ENCODE measurements at places on chromosomes 6 and 20.

- DNase-seq = no peak
Observed at GRCh38 chr20:62063315-62063980, 2.2 kb downstream of the TAF4 start.

DNA sequence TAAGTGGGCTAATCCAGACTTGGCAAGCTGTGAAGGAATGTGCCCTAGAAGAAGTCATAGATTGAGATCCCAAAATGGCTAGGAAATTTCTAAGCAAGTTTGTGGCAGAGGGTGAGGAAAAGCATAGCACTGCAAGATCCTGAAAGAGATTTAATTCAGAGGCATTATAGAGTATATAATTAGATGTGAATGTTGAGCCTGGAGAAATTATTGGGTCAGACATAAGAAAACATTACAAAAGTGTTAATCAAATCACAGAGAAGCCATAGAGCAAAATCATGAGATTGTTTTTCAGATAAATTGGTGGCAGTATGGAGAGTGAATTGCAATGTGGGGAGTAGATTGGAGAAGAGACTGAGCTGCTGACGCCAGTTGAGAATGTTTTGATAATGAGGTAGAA lies 90.0 kb downstream of the CD2AP start:
- DNase-seq = no peak

GRCh38 chr6:2890976-2891767 lies 11.9 kb downstream of the SERPINB9 start:
- DNase-seq = no peak

GRCh38 chr20:54843431-54843830 lies 368.0 kb downstream of the DOK5 start:
- DNase-seq = no peak

DNA sequence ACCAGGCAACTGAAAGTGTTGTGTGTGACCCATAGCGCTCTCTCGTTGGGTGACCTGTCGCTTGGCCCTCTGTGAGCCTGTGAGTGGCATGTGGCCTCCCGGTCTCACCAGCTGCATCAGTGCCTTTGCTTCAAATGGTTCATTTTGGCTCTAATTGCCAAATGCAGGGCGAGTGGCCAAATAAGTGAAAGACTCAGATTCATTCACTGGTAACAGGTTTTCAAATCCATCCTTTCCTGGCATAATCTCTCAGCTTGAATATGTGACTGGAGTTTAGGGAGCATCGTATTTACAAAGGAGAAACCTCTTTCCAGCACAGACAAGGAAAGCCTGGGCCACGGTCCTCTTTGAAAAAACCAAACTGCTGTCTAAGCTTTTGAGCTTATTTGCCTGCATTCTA lies 321.6 kb upstream of the QKI start:
- no peak for DNase-seq

DNA sequence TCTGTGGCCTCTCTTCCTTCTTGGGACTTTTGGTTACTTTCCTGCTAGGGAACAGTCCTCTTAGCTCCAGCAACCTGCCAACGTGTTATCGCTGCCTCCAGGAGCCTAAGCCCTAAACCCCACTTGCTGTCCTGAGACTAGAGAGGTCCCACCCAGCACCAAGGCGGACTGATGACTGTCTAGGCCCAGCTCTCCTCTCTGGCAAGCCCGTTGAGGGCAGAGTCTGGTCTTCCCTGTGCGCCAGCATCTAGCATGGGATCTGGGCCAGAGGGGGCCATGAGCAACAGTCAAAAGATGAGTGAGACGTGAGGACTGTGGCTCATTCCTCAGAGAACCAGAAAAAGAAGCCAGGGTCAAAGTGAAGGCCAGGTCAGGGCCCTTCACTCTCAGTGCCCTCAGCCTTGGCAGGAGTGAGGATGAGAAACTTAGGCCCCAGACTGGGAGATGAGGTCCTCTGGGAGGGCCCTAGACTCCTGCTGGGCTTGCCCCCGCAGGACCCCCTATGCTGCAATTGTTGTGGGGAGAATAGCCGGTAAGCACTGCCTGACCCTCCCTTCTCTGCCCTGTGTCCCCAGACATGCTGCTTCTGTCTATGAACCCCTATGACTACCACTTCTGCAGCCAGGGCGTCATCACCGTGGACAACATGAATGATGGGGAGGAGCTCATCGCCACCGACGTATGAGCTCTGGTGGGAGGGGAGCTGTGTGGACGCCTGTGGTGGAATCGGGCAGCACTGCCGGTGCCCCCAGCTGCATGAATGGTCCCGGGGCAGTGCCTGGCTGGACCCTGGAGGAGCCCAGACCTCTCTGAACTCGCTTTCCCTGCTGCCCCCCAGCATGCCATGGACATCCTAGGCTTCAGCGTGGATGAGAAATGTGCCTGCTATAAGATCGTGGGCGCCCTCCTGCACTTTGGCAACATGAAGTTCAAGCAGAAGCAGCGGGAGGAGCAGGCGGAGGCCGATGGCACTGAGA lies 30.9 kb downstream of the MYH7B start:
- DNase-seq = no peak

DNA sequence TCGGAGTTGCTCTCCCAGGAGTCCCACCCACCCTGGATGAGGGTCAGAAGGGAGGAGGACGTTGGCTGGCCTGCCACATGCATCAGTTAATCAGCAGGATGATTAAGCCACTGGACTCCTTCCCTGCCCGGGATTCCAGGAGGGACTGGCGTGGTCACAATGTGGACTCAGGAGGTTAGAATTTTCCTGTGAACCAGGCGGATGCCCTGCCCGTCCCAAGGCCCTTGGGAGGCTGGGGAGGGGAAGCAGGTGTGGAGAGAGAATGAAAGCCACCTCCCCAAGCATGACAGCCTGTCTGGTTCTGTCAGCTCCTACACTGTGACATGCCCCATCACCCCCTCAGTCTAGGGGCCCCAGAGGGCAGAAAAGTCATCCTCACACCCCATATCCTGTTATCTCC lies 11.6 kb upstream of the ITPR3 start:
- no peak for DNase-seq

DNA sequence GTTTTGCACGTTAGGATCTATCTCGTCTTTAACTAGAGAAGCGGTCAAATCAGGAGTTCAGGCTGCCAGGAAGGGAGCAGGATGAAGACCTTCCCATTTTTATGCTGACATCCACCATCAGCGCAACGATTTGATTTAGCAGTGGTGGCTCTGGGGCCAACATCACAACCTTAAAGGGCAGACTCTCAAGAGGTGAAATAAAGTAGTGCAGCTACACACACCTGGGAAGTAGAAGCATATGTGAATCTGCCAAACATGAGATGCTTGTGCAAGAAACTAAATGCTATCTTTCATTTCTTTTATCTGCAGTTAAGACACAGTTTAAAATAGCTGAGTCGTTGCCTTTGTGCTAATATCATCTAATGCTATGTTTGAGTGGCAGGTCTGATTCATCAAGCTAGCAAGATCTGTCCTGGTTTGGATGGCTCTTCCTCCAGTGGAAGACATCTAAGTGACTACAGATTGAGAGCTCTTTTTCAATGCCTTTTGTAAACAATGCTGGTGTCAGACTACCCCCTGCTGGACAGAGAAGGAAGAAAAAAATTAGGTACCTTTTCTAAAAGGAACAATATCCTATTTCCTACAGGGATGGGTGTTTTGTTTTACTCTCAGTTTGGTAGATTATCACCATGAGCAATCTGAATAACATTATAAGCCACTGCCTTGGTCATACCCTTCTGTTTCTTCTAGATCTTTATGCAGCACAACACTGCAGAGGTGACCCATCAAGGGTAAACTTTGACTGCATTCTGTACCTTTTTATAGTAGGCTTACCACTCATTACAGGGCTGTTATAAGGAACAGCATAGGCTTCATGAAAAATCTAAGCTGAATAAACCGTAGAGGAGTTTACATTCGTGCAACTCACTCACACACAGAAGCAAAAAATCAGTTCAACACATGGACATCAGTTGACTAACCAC lies 171.6 kb upstream of the FBXL4 start:
- no peak for DNase-seq

Measured in activated CD8-positive, alpha-beta memory T cell treated with anti-CD3 and anti-CD28 coated beads for 24 hours (primary cell).